ENCODE measurements at places on chromosomes 4 and X.

- H3K27me3 ChIP-seq: no peaks in the 10 kb centered on the region
- H3K36me3 ChIP-seq: no peaks in the 10 kb centered on the region
- H3K27ac ChIP-seq: no peak overlapping the region
- H3K4me3 ChIP-seq: no peak overlapping the region
- H3K4me1 ChIP-seq: no peaks in the 10 kb centered on the region
These were observed 228.0 kb upstream of the LDB2 start for GRCh38 chr4:17126321-17126966.

GRCh38 chr4:89871211-89871610 is 23.4 kb upstream of the MMRN1 start:
- no peak for DNase-seq
- no peak overlapping the region for H3K27ac ChIP-seq
- H3K4me3 ChIP-seq: no peak overlapping the region
- H3K27me3 ChIP-seq: no peaks in the 10 kb centered on the region
- no peaks in the 10 kb centered on the region for H3K36me3 ChIP-seq
- H3K4me1 ChIP-seq: no peaks in the 10 kb centered on the region

GRCh38 chr4:74501579-74501978 is 56.6 kb downstream of the AREG start:
- H3K27me3 ChIP-seq: no peaks in the 10 kb centered on the region
- no peak overlapping the region for H3K4me3 ChIP-seq
- no peak for DNase-seq
- H3K27ac ChIP-seq: no peak overlapping the region
- H3K36me3 ChIP-seq: no peaks in the 10 kb centered on the region

DNA sequence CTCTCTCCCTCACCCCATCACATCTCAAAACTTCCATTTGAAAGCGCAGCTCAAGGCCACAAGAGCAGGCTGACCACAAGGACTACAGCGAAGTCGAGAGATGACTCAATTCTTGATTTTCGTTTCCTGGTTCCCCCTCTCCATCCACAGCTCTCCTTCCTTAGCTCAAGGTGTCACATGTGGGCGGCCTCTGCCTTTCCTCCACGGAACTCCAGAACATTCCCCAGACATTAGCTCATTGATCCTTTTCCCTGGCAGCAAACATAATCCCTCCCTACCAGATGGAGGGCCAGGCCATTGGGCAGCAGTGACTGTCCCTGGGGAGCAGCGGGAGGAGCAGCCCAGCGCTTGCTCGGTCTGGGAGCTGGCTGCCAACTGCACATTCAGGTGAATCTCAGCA is 56.3 kb downstream of the CCDC149 start:
- no peak overlapping the region for H3K4me3 ChIP-seq
- H3K4me1 ChIP-seq: no peaks in the 10 kb centered on the region
- H3K27ac ChIP-seq: no peak overlapping the region
- peaks cover 1% of the 10 kb centered on the region for H3K27me3 ChIP-seq
- H3K36me3 ChIP-seq: no peaks in the 10 kb centered on the region

GRCh38 chr4:154485127-154485773 is 6.3 kb downstream of the DCHS2 start:
- H3K4me3 ChIP-seq: no peak overlapping the region
- DNase-seq: peak; percentile 44
- no peak overlapping the region for H3K27ac ChIP-seq
- no peaks in the 10 kb centered on the region for H3K36me3 ChIP-seq
- H3K27me3 ChIP-seq: peaks cover 12% of the 10 kb centered on the region

DNA sequence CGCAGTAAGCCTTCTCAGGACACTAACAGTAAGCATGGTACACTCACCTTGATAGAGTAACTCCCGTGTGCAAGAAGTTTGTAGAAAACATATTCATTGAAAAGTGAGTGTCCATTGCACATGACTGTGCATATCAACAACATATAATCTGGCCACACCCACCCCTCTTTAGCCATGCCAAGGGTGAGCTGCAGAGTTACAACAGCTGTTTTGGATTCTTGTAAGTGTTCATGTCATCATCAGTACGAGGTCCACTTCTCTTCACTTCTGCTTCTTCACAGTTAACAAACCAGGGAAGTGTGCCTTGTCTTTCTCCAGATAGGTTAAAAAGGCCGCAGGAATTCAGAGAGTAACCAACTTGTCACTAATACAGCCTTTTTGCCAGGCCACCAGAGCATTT is 116.6 kb downstream of the IRF2 start:
- no peak for DNase-seq
- H3K4me3 ChIP-seq: no peak overlapping the region
- H3K36me3 ChIP-seq: no peaks in the 10 kb centered on the region
- H3K4me1 ChIP-seq: peaks cover 21% of the 10 kb centered on the region

DNA sequence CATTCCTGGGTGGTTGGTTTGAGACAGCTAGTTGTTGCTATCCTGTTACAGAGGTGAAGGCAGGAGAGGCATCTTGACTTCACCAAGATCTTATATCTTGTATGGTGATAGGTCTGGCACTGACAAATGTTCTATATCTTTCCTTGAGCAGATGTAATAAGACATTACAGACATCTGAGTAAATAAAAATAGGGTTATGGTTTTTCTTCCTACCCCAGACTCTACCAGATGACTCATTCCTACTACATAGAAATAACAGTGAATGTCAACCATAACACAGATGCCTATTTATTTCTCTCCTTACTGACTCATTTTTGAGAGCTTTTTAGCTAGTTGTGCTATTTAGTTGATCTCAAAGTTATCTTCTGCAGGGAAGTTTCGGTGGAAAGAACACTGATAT is 21.9 kb downstream of the HNRNPH2 start:
- DNase-seq: no peak
- H3K4me3 ChIP-seq: no peak overlapping the region
- H3K27me3 ChIP-seq: no peaks in the 10 kb centered on the region
- no peak overlapping the region for H3K27ac ChIP-seq
- peaks cover 6% of the 10 kb centered on the region for H3K36me3 ChIP-seq
- no peaks in the 10 kb centered on the region for H3K4me1 ChIP-seq

DNA sequence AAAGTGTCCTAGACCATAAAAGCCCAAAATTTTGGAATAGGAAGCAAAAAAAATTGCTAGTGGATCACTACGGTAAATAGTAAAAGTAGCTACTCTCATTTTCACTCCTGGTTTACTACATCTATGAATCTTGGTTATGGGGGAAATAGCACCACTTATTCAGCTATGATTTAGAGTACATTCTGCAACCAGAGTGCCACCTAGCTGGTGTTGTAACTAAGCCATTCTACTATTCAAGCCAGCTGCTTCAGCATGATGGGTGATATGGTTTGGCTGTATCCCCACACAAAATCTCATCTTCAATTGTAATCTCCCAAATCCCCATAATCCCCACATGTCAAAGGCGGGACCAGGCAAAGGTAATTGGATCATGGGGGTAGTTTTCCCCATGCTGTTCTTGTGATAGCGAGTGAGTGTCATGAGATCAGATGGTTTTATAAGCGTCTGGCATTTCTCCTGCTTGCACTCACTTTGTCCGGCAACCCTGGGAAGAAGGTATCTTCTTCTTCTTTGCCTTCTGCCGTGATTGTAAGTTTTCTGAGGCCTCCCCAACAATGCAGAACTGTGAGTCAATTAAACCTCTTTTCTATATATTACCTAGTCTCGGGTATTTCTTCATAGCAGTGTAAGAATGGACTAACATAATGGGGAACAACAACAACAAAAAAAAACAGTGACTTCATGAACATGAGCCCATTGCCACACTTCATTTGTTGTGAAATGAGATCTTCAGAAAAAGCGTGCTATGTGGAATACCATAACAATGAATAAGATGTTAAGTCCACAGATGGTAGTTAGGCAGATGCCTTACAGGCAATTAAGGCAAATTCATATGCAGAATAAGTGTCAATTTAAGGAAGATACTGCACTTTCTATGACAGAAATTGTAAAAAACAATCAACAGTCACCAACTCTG is 280.1 kb downstream of the PABPC4L start:
- no peaks in the 10 kb centered on the region for H3K27me3 ChIP-seq
- no peak for DNase-seq
- H3K27ac ChIP-seq: no peak overlapping the region
